ENCODE measurements at places on chromosomes 2 and 18. TPM values are rescaled to one million over a fixed set of nuclear protein-coding genes. Genes with fewer than 3 reads are reported as not detected.

LCT gene
- not detected for total RNA-seq

POLR1A gene
- total RNA-seq: 13.1 TPM

CDK15 gene
- total RNA-seq: 2.2 TPM

NAT8 gene
- total RNA-seq: not detected

CPLX4 gene
- total RNA-seq: not detected

BAZ2B gene
- 86.1 TPM for total RNA-seq

DNER gene
- total RNA-seq: 1.3 TPM

MAL gene
- 0.32 TPM for total RNA-seq

PROC gene
- not detected for total RNA-seq

UGT1A5 gene
- total RNA-seq: not detected

CLASP1 gene
- 80.3 TPM for total RNA-seq

TMEM198 gene
- total RNA-seq: 1.8 TPM

STAMBP gene
- 32.4 TPM for total RNA-seq

Measured in breast epithelium (tissue), 4 donors.